Stimulated activated CD8-positive, alpha-beta memory T cell treated with anti-CD3 and anti-CD28 coated beads, Interleukin-12 subunit alpha, Interleukin-12 subunit beta, amount 100 ng/mL, for 4 hours (primary cell): ENCODE measurements at places on chromosomes 13 and 19.

DNA sequence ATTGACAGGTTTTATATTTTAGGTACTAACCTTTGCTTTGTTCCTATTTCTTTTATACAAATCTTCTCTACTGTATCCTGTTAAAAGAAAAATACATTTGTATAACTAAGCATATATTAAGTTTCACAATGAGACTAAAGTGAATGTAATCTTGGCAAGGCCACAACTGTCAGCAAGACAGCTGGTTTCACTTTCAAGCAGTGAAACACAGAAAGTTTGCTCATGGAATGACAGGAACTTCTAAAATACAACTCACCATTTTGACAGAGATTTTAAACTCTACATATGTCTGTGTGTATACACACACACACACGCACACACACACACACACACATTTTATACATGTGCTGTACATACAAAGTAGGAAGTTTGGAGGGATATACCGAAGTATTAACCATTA, 53.3 kb downstream of the PARP4 start:
- DNase-seq: no peak

GRCh38 chr13:51003642-51004041, 94.1 kb downstream of the RNASEH2B start:
- no peak for DNase-seq

GRCh38 chr19:1910177-1910576, 5.0 kb downstream of the ADAT3 start:
- DNase-seq: no peak

DNA sequence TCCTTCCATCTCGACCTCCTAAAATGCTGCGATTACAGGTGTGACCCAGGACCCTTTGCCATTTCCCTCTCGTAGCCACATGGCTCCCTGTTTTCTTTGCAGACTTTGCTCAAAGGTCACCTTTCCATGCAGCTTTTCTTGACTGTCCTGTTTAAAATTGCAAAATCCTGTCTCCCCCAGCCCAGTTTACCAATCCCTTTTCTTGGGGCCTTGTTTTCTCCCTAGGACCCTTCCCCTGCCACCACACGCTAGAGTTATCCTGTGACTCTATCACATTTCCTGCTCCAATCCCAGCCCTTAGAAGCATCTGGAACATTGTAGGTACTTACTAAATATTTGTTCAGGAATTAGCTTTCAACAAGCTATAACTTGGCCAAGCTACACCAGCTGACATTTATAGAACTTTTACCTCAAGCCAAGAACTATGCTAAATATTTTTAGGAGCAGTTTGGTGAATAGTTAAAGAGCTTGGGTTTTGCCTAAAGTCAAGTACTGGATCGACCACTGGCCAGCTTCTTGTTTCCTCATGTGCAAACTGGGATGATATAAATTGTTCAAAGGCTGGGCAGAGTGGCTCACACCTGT, 9.1 kb upstream of the SERTAD3 start:
- no peak for DNase-seq

GRCh38 chr19:47047763-47048405, 540 bp downstream of the TMEM160 start:
- DNase-seq: peak; percentile 28

DNA sequence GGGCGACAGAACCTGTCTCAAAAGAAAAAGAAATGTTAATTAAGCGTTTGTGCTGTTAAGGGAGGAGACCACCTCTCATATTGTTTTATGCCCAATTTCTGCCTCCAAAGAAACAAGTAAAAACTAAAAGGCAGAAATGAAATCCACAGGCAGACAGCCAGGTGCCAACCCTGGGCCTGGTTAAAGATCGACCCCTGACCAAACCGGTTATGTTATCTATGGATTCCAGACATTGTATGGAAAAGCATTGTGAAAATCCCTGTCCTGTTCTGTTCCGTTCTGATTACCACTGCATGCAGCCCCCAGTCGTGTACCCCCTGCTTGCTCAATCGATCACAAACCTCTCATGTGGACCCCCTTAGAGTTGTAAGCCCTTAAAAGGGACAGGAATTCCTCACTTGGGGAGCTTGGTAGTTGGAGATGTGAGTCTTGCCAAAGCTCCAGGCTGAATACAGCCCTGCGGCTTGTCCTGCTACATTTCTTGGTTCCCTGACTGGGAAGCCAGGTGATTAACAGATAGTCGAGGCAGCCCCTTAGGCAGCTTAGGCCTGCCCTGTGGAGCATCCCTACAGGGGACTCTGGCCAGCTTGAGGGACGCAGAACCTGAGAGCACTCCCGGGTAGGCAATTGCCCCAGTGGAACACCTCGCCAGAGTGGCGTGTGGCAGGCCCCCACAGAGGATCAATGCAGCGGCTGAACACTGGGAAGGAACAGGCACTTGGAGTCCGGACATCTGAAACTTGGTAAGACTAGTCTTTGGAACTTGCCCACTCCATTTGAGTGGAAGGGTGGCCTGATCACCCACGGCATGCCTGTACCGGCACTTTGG, 748 bp upstream of the ZNF552 start:
- DNase-seq: no peak

- DNase-seq: no peak
Observed at GRCh38 chr13:109249780-109250528, 536.4 kb downstream of the IRS2 start.

GRCh38 chr19:16234552-16235445, 37.1 kb downstream of the AP1M1 start:
- DNase-seq: no peak

GRCh38 chr19:2381148-2381820, 21.2 kb downstream of the TMPRSS9 start:
- no peak for DNase-seq

GRCh38 chr13:43150369-43151207, 127.2 kb downstream of the DNAJC15 start:
- DNase-seq: no peak

DNA sequence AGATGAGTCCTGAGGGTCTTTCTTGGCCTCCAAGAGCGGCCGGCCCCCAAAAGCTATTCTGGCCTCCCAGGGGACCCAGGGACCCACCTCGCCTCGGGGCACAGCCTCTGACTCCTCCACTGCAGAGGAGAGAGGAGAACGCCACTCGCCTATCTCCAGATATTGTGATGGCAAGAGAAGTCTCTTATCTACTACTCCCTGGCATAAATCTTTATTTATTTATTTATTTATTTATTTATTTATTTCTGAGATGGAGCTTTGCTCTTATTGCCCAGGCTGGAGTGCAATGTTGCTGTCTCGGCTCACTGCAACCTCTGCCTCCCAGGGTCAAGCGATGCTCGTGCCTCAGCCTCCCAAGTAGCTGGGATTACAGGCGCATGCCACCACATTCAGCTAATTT, 11.0 kb downstream of the SLC7A9 start:
- no peak for DNase-seq

GRCh38 chr13:30718661-30719524, 16.4 kb upstream of the ALOX5AP start:
- no peak for DNase-seq

- no peak for DNase-seq
Observed at GRCh38 chr13:112001571-112001970, 65.4 kb upstream of the SOX1 start.

- DNase-seq: no peak
Observed at GRCh38 chr13:98548230-98548629, 28.7 kb downstream of the STK24 start.

- no peak for DNase-seq
Observed at GRCh38 chr19:34328982-34329381, 36.0 kb upstream of the GPI start.

- no peak for DNase-seq
Observed at GRCh38 chr19:44869733-44870470, 21.2 kb upstream of the TOMM40 start.

DNA sequence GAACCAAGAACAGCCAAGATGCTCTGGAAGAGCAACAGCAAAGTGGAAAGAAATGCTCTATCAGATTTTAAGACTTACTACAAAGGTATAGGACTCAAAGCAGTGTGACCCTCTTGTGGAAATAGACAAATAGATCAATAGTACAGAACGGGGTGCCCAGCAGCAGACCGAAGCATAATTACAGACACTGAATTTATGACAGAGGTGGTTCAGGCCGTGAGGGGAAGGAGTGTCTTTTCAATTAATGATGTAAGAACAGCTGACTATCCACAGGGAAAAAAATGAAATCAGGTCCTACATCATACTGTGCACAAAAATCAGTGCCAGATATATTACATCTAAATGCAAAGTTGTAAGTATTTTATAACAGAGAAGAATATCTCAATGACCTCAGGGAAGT, 95.6 kb downstream of the KATNAL1 start:
- no peak for DNase-seq

GRCh38 chr13:59677966-59678814, 485.5 kb downstream of the DIAPH3 start:
- DNase-seq: no peak

DNA sequence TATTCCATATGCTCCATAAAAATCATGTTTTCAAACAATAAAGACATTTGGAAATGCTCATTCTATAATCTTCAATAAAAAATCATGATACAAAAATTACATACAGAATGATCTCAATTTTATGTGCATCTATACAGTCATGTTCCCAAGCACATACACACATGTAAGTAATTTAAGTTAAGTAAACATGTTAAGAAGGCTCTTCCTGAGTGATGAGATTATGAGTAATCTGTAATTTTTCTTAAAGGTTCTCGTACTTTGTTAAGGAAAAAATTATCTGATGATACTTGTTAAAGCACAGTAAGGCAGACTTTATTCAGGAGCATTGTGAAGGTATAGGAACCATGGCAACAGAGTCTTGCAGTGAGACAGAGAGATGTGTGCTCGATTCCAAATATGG, 30.0 kb upstream of the DLEU7 start:
- no peak for DNase-seq

DNA sequence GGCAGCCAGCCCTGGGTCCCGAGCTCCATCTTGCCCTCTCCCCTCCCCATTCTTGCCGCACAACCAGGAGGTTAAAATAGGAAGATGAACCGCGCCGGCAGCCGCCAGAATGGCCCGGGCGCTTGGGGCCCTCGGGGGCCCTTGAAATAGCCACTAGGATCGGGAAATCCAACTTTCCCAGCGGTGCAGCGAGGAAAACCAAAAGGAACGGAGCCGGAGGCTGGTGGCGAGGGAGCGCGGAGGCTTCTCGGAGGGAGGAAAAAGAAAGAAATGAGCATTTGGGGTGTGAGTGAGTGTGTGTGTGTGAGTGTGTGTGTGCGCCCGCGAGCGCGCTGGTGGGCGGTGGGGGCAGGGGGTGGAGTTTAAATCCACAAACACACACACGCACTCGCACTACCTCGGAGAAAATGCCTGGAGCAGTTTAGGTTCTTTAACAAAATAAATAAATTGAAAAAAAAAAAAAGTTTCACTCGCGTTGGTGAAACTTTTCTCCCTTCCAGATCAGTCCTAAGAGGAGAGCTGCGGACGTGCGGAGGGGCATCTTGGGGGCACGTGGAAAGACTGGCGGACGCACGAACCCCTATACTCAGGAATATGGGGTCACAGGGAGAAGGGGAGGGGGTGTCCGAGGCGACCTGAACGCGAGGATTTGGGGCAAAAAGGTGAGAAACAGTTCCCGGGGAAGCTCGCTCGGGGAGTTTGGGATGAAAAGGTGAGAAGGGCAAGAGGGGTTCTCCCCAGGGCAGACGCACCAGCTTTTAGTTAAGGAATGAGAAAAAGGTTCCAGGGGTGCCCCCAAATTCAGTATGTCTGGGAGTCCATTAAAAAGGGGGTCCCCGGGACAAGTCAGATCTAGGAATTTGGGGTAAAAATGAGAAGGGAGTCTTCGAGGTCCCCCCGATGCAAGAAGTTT, 1.3 kb downstream of the RFX2 start:
- DNase-seq: peak; percentile 63

DNA sequence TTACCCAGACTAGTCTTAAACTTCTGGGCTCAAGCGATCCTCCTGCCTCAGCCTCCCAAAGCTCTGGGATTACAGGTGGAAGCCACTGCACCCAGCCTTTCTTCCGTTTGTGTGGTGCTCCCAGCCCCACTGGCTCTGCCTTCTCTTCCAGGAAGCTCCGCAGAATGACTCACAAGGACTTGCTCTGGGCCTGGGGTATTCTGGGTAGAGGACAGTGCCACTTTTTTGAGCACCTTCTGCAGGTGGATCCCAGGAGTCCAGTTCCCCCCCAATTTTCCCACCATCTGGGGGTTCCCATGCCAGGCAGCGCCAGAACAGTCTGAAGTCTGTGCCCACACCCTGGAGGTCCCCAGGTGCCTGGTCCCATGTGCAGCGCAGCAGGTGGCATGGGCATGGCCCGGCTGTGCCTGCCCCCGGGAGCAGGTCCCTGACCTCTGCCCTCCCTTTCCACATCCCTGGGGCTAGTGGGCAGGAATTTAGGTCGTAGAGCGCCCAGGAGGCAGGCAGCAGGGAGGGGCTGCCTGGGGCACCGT, 1.6 kb downstream of the REEP6 start:
- DNase-seq: no peak

DNA sequence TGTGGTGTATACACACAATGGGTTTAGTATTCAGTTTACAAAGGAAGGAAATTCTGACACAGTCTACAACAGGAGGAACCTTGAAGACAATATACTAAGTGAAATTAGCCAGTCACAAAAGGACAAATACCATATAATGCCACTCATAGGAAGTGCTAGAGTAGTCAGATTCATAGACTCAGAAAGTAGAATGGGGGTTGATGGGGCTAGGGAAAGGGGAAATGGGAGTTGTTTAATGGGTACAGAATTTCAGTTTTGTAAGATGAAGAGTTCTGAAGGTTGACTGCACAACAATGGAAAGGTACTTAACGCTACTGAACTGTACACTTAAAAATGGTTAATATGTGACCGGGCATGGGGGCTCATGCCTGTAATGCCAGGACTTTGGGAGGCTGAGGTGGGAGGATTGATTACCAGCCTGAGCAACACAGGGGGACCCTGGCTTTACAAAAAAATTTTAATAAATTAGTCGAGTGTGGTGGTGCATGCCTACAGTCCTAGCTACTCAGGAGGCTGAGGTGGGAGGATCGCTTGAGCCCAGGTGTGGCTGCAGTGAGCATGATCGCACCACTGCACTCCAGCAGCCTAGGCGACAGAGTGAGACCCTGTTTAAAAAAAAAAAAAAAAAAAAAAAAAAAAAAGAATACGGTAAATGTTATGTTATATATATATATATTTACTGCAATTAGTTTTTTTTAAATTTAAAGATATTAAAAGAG, 45.0 kb downstream of the SLC15A1 start:
- DNase-seq: no peak

- DNase-seq: no peak
Observed at GRCh38 chr13:39365879-39366278, 237.1 kb downstream of the LHFPL6 start.

DNA sequence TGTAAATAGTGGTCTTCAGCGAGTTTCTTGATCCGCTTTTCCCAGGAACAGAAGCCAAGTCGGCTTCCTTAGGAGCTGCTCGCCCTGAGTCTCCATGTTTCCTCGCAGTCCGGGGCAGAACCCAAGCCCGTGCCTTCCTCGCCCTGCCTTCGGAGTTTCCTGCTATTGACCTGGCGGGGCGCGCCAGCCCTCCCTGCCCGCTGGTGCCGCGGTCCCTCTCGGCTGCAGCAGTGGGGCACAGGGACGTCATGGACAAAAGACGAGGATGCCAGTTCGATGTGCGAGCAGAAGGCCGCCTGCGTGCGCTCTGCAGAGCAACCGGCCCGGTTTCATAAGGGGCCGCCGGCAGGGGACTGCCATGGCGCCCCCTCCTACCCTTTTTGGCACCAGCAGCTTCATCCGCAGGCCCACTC, 156.6 kb downstream of the TM9SF2 start:
- peak; percentile 3 for DNase-seq
